ENCODE measurements at places on chromosomes 6 and 20. TPM values are rescaled to one million over a fixed set of nuclear protein-coding genes. Genes with fewer than 3 reads are reported as not detected.

GRCh38 chr6:134873500-134874388 lies 76.2 kb downstream of the ALDH8A1 start:
- DNase-seq: no peak

DNA sequence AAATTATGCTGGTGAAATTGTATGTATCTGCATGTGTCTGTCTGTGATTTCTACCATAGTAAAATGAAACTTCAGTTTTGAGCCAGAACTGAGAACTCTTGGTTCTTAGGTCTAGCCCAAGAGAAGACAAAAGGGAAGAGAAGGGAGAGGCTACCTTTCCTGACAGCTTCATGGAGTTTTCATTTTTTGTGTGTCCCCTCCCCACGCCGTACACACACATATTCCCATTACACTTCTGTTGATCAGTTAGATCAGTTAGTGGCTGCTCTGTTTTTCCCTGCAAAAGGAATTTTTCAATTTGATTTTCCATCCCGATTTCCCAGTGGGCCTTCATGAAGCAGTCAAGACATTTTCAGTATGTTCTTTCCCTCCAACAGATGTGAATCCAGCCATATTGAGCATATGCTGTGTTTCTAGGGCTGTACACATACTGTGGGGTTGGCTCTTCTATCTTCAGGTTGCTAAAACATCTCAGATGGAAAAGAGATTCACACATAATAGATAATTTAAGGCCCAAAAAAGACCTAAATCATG lies 52.5 kb downstream of the HIVEP1 start:
- DNase-seq: no peak

DNA sequence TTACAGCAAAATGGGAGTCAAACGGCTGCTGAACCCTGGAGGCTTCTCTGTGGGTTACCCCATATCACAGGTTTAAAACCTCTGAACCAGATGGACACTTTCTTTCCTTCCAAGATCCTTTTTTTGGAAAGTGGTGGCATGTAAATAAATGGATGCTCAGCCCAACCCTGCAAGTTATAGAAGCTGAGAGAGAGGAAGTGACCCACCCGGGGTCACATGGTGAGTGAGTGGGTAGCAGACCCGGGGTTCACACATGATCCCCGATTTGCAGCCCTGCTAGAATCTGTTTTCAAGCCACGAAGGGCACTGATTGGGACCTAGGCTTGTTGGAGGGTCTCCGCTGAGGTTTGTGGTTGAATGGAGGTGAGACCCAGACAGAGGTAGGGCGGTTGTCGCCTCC lies 32.0 kb downstream of the SIRPA start:
- DNase-seq: no peak

- DNase-seq: peak; percentile 75
Observed at GRCh38 chr6:170584181-170584953, at the start of gene PDCD2. Gene PDCD2, minus strand, starts transcription at chr6:170584637. Its CDS starts 56 bp downstream, at chr6:170584581.

- no peak for DNase-seq
Observed at GRCh38 chr20:8571611-8572010, 439.5 kb downstream of the PLCB1 start.

GRCh38 chr6:42745640-42746462 lies at the start of gene TBCC:
Gene TBCC, minus strand, starts transcription at chr6:42746103. Its CDS starts 30 bp downstream, at chr6:42746073.
- peak; percentile 94 for DNase-seq

DNA sequence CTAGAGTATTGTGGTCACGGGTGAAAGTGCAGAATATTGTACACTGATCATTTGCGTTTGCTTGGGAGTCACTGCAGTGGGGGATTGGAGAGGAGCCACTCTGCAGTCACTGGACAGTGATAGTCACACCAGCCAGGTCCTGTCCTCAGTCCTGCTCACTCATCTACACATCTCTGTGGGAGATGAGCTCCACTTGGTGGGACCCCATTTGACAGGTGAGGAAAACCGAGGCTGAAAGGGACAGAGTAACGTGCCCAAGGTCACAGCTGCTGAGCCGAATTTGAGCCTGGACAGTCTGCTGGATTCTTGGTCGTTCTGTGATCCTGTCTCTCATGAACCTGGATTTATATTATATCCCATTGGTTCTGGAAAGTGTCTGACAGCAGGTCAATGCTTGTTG lies 17.7 kb upstream of the PHACTR3 start:
- no peak for DNase-seq

DNA sequence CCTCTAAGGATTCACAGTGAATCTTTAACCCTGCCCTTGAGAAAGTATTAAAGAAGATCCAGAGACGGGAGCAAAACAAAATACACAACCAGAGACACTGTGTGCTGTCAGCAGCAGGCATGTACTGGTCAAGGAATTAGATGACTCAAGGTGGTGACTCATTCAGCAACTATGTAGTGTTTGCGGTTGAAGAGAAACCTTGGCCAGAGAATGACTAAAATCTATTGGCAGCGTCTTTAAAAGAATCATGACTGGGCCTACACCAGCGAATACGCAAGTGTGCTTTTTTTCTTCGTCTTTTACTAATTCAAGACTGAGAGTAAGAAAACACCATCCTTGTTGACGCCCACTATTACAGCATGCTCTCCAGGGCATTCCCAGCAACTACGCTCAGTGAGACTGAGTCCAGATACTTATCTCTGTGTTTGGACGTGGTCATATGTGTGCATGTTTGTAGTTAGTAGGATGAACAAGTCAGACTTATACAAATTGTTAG lies 72.4 kb upstream of the BACH2 start:
- no peak for DNase-seq

GRCh38 chr6:21265730-21266044 lies 327.9 kb upstream of the SOX4 start:
- no peak for DNase-seq

ABHD16B gene
- not detected for polyA plus RNA-seq

NNAT gene
- 98.5 TPM for polyA plus RNA-seq

PRR18 gene
- polyA plus RNA-seq: 0.30 TPM
